ENCODE measurements at places on chromosomes 5 and 9. TPM values are rescaled to one million over a fixed set of nuclear protein-coding genes. Genes with fewer than 3 reads are reported as not detected.

DNA sequence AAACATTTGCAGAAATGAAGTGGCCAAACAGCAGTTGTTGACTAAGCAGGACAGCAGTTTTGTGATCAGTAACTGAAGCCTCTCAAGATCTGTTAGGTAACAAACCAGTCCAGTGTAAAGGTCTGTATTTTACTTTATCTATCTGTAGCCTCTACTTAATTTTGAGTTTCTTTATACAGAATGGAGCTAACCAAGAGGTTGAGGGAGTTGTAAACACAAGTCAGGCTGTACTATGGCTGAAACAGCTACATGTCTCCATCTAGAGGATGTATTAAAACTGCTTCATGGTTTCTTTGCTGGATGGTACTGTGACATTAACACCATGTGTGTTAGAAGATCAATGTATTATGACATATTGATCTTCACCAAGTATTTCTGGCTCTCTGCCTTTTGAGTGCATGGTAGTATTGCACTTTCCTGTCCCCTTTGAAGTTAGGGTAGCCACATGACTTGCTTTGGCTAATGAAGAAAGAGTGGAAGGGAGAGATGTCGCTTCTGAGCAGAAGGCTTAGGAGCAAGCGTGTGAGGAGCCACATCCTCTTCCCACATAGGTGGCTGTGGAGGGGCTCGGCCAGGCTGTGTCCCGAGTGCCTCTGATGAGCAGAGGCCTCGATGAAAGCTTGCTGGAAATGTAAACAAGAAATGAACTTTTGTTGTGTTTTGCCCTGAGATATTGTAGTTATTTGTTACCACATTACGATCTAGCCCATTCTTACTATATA lies 105.6 kb upstream of the PCA3 start:
- DNase-seq: no peak

GRCh38 chr5:1279443-1280151 lies 15.3 kb downstream of the TERT start:
- no peak for DNase-seq

The KLF9 gene
- 0.25 TPM for total RNA-seq

The RAB3C gene
- 36.2 TPM for total RNA-seq

- DNase-seq: no peak
Observed at GRCh38 chr9:6873857-6874256, 116.1 kb downstream of the KDM4C start.

The FOXD4L4 gene
- 0.20 TPM for total RNA-seq

The TAF7 gene
- 89.4 TPM for total RNA-seq

DNA sequence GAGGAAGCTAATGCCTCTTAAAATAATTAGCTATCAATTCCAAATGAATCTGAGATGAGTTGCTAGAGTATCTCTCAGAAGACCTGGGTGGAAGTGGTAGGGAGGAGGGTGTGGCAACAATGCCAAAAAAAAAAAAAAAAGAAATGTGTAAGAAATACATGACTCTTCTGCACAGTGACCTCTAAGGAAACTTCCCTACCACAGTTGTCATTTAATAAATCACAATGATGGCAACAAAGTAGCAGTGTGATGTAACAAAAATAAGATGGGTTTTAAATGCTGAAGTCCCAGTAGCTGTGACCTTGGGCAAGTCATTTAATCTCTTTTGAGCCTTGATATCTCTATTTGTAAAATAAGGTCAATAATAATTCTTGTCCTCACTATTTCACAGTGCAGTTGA lies 7.2 kb downstream of the FOXD1 start:
- DNase-seq: no peak
